ENCODE measurements at places on chromosomes 12 and 14. TPM values are rescaled to one million over a fixed set of nuclear protein-coding genes. Genes with fewer than 3 reads are reported as not detected.

GRCh38 chr14:53953002-53953827 is 3.4 kb downstream of the BMP4 start:
- peak; percentile 91 for DNase-seq

DNA sequence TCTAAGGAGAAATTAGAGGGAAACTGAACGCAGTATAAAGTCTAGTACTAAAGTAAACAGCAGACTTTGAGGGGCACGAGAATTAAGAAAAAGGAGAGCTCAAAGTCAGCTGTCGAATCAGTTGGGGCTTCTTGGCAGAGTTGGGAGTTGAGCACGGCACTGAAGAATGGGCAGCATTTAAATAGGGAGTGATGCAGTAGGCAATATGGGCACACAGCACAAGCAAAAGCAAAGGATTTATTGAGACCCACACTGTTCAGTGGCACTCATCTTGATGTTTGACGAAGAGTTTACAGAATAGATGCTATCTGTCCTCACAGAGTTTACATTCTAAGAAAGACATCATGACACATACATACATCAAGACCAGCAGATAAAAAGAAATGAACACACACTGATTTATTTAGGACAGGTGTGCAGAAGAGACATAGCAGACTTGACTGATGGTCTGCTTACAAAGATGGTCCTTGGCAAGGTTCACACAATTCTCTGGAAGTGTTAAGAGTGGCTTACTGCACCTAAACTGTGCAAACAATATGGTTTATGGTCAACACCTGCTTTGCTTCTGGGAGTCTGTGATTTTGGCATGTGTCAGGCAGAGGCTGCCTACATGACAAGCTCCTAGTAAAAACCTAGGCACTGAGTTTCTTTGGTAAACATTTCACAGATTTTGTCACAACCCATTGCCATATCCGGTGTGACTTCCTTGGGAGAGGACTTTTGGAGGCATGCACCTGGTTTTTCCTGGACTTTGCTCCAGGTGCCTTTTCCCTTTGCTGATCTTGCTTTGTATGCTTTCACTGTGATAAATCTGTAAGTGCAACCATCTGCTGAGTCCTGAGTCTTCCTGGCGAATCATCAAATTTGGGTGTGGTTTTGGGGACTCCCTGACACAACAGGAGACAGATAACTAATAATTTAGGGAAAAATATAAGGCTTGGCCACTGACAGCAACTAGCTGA is 26.3 kb downstream of the ALKBH1 start:
- no peak for DNase-seq

DNA sequence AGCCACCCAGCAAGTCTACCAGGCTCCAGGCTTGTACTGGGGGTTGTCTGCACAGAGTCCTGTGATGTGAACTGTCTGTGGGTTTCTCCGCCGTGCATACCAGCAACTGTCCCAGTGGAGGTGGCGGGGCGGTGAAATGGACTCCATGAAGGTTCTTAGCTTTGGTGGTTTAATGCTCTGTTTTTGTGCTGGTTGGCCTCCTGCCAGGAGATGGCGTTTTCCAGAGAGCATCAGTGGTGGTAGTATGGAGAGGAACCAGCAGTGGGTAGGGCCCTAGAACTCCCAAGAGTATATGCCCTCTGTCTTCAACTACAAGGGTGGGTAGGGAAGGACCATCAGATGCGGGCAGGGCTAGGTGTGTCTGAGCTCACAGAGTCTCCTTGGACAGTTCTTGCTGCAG is 303.8 kb downstream of the TMEM121 start:
- no peak for DNase-seq

- no peak for DNase-seq
Observed at GRCh38 chr12:132411457-132411856, 78.5 kb upstream of the FBRSL1 start.

GRCh38 chr14:74955229-74956026 is at the start of gene PGF:
TSS of gene PGF (minus strand) at chr14:74955597. CDS start at chr14:74955242, 355 bp downstream.
- peak; percentile 83 for DNase-seq

Gene FAM222A
- total RNA-seq, result 0.48 TPM

Gene COX8C
- not detected for total RNA-seq

Gene BBOF1
- total RNA-seq, result 4.6 TPM

Gene DLGAP5
- 0.63 TPM for total RNA-seq

Data from aorta (tissue), 5 donors.